ENCODE measurements at places on chromosomes 3 and 15.

DNA sequence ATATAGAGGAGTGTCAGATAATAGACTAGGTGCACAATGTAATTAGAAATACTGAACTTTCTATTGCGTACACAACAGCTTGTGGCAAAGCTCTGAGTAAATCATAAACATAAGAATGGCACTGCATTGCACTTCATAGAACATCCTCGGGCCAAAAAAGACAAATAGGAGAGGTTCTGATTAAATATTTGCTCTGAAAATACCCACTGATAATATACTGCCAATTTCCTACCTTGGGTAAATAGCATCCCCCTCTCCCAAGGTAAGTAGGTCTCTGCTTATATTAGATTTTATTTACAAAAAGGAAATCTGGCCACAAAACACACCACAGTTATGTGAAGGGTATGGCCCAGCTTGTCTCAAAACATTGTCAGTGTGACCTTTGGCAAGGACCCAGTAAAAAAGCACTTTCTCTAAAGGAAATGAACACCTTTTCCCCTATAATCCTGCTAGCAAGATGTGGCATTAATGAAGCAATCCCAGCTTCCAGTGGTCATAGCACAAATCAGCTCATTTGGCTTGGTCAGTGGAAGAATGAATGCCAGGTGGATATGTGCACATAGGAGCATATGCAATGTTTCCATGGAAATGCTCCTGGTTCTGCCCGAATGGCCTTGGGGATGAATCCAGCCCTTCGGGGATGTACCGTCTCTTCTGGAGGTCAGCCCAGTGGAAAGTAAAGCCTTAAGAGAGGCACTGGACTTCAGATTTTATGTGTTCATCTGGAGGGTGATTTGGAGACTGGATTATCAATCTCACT lies 315.9 kb downstream of the LSAMP start:
- DNase-seq, result no peak

DNA sequence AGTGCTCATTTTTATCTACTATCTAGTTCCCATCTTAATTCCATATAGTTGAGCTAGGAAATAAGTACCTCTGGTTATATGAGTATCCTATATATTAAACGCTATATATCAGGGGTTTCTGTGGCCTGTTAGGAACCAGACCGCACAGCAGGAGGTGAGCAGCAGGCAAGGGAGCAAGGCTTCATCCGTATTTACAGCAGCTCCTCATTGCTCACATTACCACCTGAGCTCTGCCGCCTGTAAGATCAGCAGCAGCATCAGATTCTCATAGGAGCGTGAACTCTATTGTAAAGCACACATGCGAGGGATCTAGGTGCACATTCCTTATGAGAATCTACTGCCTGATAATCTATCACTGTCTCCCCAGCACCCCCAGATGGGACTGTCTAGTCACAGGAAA lies 23.0 kb downstream of the GSK3B start:
- DNase-seq, result no peak

DNA sequence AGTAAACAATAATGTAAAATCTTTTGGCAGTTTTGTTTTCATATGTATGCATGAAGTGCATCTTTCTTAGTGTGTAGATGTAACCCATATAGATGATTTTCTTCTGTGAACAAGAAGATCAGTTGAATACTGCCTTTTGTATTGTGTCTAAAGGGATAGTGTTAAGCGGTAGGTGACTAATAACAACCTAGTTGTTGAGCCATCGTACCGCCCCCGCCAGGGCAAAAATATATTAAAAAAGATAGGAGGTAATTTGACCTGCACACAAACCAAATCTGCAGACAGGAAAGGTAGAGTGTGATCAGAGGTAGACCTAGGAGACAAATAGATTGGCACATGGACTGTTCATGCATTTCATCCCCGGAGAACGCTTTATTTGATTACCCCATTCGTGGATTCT lies 3.3 kb upstream of the GMNC start:
- DNase-seq, result no peak

- DNase-seq, result no peak
These were observed 2.2 kb upstream of the ALPK3 start for GRCh38 chr15:84814916-84815315.

GRCh38 chr15:42108806-42109205 lies 14.4 kb upstream of the PLA2G4D start:
- DNase-seq, result no peak

DNA sequence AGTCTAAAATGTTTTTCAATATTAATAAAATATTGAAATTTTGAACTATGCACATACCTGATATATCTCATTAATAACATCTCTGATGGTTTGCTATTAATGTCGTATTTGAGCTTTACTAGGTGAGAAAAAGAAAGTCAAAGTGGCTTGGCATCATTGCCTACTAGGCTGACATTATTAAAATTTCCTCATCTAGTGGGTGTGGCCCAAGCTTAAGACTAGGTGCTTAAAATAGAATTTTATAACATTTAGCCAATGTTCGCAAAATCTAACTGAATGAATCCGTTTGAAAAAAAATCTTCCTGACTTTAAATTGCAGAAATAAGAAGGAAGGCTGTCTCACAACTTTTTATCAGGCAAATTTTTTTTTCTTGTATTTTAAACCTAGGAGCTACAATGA lies 46.1 kb downstream of the ABI3BP start:
- DNase-seq, result no peak

DNA sequence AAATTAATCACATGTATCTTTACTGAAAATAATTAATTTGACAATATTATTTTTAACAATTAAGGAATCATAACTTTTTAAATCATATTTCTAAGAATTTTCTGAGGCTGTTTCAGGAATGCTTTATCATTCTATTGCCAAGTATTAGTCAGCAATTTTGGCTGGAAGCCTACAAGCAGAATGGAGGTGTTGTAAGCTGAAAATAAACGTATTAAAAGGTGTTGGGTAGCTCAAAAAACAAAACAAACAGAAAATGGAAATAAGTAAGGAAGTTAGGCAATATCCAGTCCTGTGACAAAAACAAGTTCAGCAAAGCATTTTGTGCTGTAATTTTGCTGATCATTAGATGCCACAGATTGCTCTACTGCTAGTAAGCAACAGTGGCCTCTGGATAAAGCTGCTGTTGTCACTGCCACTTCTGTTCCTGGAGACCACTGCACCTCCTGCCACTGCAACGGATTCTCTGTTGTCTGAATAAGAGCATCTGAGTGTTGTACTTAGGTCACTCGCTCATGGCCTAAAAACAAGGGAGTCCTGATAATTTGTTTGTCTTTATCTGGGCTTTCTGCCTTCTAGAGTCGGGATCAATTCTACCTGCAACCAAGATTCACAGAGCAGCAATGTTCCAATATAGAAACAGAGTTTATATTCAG lies 63.5 kb upstream of the SLITRK3 start:
- DNase-seq, result no peak

DNA sequence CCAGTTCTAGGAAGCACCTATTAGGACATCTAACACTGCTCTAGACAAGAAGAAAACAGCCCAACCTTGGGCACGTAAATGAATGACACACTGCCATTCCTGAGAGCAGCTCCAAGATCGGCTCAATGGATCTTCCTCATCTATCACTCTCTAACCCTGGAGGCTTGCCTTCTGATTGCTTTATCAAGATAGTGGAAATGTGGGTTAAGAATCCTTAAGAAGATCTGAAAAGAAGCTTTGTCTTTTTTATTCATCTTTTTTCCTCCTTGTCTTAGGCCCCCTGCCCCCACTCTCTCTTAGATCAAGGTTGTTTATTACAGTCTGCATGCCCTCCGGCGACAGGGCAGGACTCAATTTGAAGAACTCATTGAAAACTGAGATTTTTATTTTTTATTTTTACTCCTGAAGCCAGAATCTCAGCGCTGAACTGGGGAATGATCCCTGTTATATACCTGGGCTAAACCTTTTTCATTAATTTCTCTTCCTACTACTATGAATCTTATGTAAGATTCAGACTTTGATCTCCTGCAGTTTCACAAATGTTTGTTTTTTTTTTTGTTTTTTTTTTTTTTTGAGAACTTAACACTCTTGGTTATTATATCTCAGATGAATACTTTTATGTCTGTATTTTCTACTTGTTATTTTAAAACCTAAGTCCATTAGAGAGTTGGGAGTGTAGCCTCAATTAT lies 219.5 kb downstream of the SV2B start:
- no peak for DNase-seq

DNA sequence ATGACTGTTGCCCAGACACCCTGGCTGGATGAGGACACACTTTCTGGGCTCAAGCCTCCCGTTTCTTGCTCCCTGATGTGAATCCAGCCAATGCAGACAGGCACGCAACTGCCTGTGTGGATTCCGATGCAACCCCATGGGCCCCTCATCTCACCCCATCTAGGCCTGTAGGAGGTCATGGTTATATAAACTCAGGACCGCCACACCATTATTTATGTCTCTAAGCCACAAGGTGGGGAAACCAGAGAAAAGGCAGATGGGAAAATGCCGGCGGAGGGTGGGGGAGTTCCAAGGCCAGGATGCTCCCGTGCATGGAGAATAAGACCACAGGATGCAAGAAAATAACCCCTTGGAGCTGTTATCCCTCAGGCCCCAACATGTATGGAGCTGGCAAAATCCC lies 2.0 kb downstream of the MESP1 start:
- no peak for DNase-seq

GRCh38 chr3:12120374-12121140 lies 38.2 kb downstream of the TIMP4 start:
- no peak for DNase-seq
